Stimulated activated CD4-positive, alpha-beta T cell treated with anti-CD3 and anti-CD28 coated beads, Interleukin-1b, Interleukin-23, amount 100 ng/mL, for 1 hour (primary cell): ENCODE measurements at places on chromosomes 6 and 20.

DNA sequence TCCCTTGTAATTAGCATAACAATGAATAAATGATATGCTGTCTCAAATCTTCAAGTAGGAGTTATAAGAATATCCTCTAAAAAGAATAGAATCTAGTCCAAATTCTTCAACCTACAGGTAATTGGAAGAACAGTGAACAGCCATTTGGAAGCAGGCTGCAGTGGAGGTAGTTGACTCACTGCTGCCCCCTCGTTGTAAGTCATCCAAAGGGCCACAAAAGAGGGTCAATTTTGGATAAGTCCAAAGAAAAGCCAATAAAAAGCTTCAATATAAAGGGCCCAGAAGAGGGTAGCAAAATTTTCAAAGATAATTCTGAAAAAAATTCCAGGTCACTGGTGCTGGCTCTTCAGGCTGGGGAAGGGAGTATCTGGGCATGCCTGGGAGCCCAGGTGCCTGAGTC lies 60.8 kb upstream of the SSTR4 start:
- no peak for DNase-seq

DNA sequence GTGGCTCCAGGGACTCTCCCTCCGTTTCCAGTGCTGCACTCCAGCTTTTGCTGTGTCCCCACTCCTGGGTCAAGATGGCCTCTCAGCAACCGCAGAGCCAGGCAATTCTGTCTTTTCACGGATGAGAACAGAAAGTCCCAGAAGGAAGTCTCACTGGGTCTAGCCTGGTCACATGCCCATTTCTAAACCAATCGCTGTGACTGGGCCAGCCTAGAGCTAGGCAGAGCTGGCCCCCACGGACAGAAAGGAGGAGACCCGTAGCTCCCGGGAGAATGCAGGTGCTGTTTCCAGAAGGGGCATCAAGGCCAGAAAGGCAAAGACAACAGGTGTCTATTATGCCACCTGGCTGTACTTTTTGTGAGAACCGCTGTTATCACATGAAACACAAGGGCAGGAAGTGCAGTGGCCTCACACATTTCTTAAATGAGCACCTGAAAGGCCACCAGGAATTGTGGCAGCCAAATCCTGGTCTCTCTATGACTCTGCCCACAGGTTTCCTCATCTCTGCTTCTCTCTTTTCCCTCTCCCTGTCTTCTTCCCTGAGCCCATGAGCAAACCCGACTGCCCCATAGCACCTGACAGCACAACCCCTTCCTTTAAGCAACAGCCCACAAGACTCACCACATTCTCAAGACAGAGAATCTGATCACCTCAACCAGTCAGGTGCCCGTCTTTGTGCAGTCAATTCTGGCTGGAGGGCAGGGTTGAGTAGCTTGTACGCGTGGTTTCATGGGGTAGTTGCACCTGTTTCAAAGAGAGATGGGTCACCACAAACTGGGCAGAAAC lies 37.1 kb upstream of the B4GALT5 start:
- no peak for DNase-seq

- DNase-seq, result no peak
These were observed 25.6 kb downstream of the FUCA2 start for GRCh38 chr6:143485967-143486366.

GRCh38 chr20:40561187-40561586 lies 127.8 kb downstream of the MAFB start:
- no peak for DNase-seq

- DNase-seq, result no peak
These were observed 69.1 kb downstream of the ELOVL4 start for GRCh38 chr6:79878142-79878748.

- DNase-seq, result no peak
These were observed 9.1 kb upstream of the TLDC2 start for GRCh38 chr20:36866681-36867495.

- DNase-seq, result no peak
These were observed 35.4 kb upstream of the PIM1 start for GRCh38 chr6:37134396-37135191.

DNA sequence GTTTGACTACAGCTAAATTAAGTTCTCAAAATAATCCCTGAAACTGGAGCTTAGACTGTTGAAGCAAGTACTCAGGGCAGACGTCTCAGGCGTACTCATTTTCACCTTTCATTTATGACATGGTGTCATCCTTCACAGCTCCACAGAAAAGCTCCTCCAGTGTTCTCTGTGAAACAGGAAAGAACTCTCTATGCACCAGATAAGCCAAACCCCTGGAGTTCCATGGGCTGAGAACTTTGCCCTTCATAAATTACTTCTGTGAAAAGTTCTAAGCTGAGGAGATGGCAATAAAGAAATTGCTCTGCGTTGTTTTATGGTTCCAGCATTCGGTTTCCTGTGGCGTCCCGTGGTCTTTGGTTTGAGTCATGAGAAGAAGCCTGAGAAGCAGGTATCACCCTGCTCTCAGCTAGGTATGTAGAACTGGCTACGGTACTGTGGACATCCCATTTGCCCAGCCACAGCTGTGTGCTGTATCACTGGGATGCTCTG lies 20.2 kb upstream of the RREB1 start:
- DNase-seq, result no peak

- DNase-seq, result no peak
These were observed 13.4 kb downstream of the CEP250 start for GRCh38 chr20:35468671-35469334.

GRCh38 chr6:10763006-10763405 lies 15.4 kb downstream of the TMEM14B start:
- DNase-seq, result no peak

- no peak for DNase-seq
These were observed 458.4 kb upstream of the BTBD3 start for GRCh38 chr20:11459090-11459890.

DNA sequence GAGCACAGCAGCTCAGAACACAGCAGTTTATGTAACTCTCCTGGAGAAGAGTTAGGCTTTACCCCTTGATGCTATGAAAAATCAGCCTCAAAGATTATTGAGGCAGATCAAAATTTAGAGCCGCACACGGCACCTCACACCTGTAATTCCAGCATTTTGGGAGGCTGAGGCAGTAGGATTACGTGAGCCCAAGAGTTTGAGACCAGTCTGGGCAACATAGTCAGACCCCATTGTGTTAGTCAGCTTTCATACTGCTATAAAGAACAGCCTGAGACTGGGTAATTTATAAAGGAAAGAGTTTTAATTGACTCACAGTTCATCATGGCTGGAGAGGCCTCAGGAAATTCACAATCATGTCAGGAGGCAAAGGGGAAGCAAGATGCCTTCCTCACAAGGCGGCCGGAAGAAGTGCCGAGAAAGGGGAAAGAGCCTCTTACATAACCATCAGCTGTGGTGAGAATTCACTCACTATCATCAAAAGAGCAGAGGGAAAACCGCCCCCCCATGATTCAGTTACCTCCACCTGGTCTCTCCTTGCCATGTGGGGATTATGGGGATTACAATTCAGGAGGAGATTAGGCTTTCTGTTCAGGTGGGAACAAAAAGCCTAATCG lies 87.7 kb downstream of the SGK1 start:
- DNase-seq, result no peak

- no peak for DNase-seq
These were observed 57.6 kb upstream of the ZNFX1 start for GRCh38 chr20:49335476-49335875.

DNA sequence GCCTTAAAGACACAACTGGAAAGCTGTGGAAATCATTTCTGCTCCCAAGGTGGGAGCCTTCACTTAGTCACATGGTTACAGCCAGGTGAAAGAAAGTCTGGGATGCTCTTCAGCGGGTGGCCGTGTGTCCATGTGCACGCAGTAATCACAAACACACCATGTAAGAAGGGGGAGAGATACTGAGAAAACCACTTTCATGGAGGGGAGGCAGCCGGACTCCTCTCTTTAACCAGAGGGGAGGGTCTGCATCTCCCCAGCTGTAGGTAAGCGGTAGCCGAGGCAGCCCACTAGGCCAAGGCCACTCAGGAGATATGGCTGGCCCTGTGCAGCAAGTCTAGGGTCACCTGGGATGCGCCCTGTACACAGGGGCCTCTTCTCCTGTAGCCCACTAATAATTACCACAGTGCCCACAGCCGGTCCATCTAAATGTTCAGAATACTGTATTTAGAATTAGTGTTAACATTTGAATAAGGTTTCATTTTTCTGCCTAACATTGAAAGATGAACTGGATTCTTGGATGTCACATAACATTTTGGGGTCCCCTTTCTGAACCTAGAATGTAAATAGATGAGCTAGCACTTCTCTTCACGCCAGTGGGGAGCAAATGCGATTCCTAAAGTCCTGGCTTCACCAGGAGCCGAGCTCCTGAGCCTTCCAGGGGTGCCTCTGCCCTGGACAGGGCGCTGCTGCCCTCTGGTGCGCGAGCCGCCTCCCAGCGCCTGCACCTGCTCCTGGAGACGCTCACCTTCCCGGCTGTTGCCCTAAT lies 15.9 kb downstream of the GPR31 start:
- peak; percentile 11 for DNase-seq

DNA sequence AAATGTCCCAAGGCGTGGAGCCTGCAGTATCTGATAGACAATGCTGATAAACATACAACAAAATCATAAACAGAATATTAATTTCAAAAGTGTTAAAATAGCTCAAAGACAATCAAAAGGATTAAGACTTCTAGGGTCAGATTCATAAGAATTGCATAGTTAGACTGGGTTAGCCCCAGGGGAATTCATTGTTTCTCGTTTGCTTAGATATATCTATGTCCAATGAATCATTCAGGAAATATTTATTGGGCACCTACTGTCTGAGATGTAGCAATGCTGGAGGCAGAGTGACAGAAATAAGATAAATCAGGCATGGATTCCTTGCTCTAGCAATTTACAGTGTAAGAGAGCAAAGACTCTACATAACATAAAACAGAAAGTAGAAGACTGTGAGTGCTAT lies 124.4 kb upstream of the PRL start:
- no peak for DNase-seq

DNA sequence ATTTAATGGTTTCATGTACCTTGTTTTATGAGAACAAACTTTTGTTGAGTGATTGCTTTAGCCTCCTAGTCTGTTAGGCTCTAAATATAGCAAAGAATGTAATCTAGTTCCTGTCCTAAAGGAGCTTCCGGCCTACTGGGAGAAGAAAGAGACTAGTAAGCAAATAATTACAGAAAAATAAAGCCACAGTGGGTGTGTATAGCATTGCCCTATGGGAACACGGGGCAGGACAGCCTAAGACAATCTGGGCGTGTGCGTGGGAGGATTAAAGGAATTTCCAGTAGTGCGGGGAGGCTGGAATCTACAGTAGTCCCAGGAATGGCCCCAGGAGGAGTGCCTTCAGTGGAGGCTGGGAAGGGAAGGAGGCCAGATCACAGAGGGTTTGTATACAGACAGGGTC lies 98.1 kb upstream of the AKAP12 start:
- no peak for DNase-seq

- no peak for DNase-seq
These were observed 47.1 kb downstream of the HAO1 start for GRCh38 chr20:7893014-7893730.

GRCh38 chr6:6721606-6722005 lies 133.1 kb downstream of the LY86 start:
- no peak for DNase-seq

GRCh38 chr6:24935366-24936152 lies at the start of gene RIPOR2:
Gene RIPOR2, minus strand, starts transcription at chr6:24935960. Its CDS starts 62 bp downstream, at chr6:24935898.
- DNase-seq, result peak; percentile 38

- peak; percentile 17 for DNase-seq
These were observed 93.7 kb downstream of the PROKR2 start for GRCh38 chr20:5222919-5223634.

GRCh38 chr6:149055195-149055899 lies 262.2 kb upstream of the TAB2 start:
- DNase-seq, result no peak

DNA sequence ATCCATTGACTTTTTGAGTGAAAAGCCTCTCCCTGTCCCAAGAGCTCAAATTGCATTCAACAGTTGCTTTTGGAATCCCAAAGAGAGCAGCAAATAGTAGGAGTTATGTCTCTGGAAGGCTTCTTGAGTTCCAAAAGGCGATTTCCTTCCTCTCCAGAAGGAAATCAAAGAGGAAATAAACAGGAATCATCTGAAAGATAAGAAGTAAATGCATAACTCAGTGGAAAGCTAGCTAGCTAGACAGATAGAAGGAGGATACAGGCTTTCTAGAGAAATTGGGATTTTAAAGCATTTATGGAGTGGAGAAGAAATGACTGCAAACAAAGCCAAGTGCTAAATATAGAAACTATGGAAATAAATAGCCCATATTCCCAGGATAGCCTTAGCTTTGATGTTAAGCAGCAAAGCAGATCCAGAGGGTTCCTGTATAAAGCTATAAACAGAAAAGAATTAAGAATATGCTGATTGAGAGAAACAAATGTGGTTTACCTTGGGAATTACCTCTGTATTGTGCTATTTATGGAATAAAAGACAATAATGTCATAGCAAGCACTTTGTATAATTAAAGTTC lies 214.7 kb downstream of the PLCB1 start:
- DNase-seq, result no peak

DNA sequence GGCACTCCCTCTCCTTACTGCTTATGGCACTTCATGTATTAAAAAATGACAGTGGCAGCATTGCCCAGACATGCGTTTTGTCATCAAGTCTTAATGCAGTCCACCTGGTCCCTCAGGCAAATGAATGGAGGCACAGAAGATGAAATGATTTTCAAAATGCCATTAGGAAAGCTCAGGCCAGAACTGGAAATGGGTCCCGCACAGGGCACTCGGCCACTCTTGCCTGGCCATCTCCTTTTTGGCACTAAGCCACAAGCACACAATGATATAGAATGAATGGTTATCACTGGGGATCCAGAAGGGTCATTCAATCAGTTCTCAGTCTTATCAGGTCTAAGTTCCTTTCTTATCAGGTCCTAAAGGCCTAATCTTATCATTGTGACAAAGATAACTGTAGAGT lies 15.6 kb downstream of the MAS1 start:
- DNase-seq, result no peak

- DNase-seq, result no peak
These were observed 121.4 kb upstream of the LY86 start for GRCh38 chr6:6466967-6467761.

- no peak for DNase-seq
These were observed 17.9 kb downstream of the RNF24 start for GRCh38 chr20:3997446-3997845.

- DNase-seq, result no peak
These were observed 27.6 kb upstream of the FUCA2 start for GRCh38 chr6:143539106-143539505.

- DNase-seq, result no peak
These were observed 326.7 kb upstream of the MAN1A1 start for GRCh38 chr6:119676230-119676629.

- no peak for DNase-seq
These were observed 206.9 kb downstream of the IBTK start for GRCh38 chr6:82040405-82041221.

GRCh38 chr20:58198384-58198783 lies 30.1 kb downstream of the ANKRD60 start:
- DNase-seq, result no peak

GRCh38 chr6:138203315-138203714 lies 15.0 kb downstream of the PBOV1 start:
- DNase-seq, result no peak

GRCh38 chr6:50962213-50962759 lies 143.6 kb downstream of the TFAP2B start:
- no peak for DNase-seq

- no peak for DNase-seq
These were observed 23.1 kb upstream of the VIP start for GRCh38 chr6:152727507-152727906.

GRCh38 chr6:137416376-137417109 lies 77.7 kb downstream of the OLIG3 start:
- DNase-seq, result no peak
